ENCODE measurements at places on chromosomes 3 and 15. TPM values are rescaled to one million over a fixed set of nuclear protein-coding genes. Genes with fewer than 3 reads are reported as not detected.

AADACL2 gene
- polyA plus RNA-seq: not detected

HYKK gene
- polyA plus RNA-seq: not detected

DNA sequence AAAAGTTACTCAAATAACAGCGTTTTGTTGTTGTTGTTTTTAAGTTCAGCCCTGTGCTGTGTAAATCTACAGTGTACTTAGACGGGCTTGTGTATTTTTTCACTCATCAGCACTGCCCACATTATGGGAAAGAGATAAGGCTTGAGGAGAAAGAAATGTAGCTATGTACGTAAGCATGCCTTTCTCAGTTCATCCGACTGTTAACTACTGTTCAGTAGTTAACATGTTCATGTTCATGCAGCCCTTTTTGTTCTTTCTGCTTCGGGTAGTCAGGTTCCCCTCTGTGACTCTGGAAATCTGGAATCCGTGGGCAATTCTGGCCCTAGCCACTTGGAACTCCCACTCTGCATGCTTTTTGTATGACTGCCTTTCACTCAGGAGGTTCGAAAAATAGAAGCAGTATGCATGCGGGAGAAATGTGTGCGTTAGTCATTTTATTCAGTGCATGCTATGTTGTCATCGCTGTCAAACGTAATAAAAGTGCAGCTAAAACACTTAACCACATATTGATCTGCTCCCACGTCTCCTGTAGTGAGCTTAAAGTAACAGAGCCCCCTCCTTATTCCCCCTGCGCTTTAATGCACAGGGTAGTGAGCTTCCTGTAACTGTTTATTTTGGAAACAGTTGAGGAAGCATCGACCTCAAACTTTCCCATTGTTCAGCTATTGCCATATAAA lies 283.1 kb upstream of the NR2F2 start:
- H3K4me3 ChIP-seq: no peak overlapping the region
- H3K27me3 ChIP-seq: no peaks in the 10 kb centered on the region
- no peak overlapping the region for H3K27ac ChIP-seq
- no peaks in the 10 kb centered on the region for H3K36me3 ChIP-seq

GRCh38 chr3:50125541-50126286 lies 29.4 kb upstream of the SEMA3F start:
- H3K36me3 ChIP-seq: no peaks in the 10 kb centered on the region
- no peak for DNase-seq
- no peak overlapping the region for H3K27ac ChIP-seq
- no peak overlapping the region for H3K4me3 ChIP-seq

- no peaks in the 10 kb centered on the region for H3K27me3 ChIP-seq
- no peak for DNase-seq
- H3K36me3 ChIP-seq: no peaks in the 10 kb centered on the region
- H3K4me3 ChIP-seq: peak overlapping the region; percentile 13
- no peaks in the 10 kb centered on the region for H3K4me1 ChIP-seq
These were observed 602.6 kb downstream of the PYDC2 start for GRCh38 chr3:192063570-192063969.

GRCh38 chr3:65342084-65342683 lies 654.4 kb upstream of the ADAMTS9 start:
- DNase-seq: no peak
- H3K27ac ChIP-seq: no peak overlapping the region
- no peaks in the 10 kb centered on the region for H3K27me3 ChIP-seq
- no peak overlapping the region for H3K4me3 ChIP-seq
- no peaks in the 10 kb centered on the region for H3K4me1 ChIP-seq

GRCh38 chr15:43251871-43252250 lies 14.9 kb downstream of the TGM5 start:
- peaks cover 8% of the 10 kb centered on the region for H3K27me3 ChIP-seq
- H3K4me3 ChIP-seq: no peak overlapping the region
